ENCODE measurements at places on chromosomes 11 and 22.

GRCh38 chr22:26643418-26644100 lies 13.8 kb upstream of the MIAT start:
- no peak for DNase-seq

- DNase-seq, result no peak
These were observed 457.7 kb downstream of the BRD1 start for GRCh38 chr22:49369726-49370626.

- DNase-seq, result no peak
These were observed 20.8 kb upstream of the ZBED5 start for GRCh38 chr11:10878408-10879214.

- DNase-seq, result no peak
These were observed 81.3 kb upstream of the CADM1 start for GRCh38 chr11:115585361-115586024.

- DNase-seq, result no peak
These were observed 15.7 kb upstream of the PARVA start for GRCh38 chr11:12361682-12362081.

GRCh38 chr11:35477901-35478300 lies 47.5 kb downstream of the PAMR1 start:
- DNase-seq, result no peak

DNA sequence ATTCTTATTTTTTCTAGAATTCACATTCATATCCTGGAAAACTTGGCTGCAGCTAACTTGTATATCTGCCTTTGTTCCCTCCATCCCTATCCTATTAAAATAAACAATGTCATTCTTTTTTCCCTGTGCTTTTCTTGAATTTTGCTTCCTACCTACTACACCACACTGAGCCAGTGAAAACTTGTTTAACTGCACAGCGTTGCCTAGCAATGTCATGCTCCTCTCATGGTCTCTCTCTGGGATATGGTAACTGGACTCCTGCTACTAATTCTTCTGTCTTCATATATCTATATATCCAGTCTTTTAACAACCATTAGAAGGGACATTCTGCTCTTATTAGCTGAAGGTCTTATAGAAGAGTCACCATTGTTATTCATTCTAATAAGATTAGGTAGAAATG lies 434.4 kb downstream of the METTL15 start:
- no peak for DNase-seq

DNA sequence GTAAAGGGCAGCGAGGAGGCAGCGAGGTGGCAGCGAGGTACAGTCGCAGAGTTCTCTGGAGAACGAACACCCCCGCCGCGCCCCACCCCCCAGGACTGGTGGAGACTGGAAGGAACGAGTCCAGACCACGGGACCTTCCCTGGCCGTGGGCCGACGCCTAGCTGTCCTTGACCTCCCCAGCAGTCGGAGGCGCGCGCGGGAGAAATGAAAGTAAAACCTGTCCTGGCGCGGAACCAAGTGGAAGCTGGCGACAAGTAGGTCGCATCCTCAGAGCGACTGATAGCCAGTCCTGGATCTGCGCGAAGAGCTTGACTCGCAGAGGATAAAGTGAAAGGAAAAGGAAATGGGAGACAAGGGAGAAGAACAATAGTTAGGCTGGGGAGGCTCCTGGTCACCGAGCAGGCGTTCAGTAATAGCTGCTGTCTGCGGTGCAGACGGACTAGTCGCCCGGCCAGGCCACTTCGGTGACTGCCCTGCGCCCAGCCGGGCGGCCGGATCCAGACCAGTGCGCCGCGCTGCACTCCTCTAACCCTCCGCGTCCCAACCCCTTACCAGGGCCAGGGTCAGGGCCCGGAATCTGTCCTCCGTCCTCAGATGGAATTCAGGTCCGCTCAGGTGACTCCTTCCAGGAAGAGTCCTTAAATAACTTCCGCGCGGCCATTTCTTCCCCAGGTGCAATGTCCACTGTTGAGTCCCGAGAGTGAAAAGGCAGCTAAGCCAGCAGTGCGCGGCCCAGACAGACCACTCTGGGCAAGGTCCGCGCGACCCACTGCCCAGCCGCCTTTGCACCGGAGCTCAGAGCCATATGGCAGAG lies 1.9 kb upstream of the ADM start:
- peak; percentile 71 for DNase-seq

GRCh38 chr11:72781063-72781312 lies 12.9 kb downstream of the STARD10 start:
- no peak for DNase-seq

GRCh38 chr11:15186146-15186545 lies 71.4 kb downstream of the INSC start:
- DNase-seq, result no peak

- no peak for DNase-seq
These were observed 676.6 kb upstream of the CCDC179 start for GRCh38 chr11:23536907-23537306.

GRCh38 chr11:96204721-96205459 lies 138.1 kb downstream of the MAML2 start:
- DNase-seq, result peak; percentile 56

DNA sequence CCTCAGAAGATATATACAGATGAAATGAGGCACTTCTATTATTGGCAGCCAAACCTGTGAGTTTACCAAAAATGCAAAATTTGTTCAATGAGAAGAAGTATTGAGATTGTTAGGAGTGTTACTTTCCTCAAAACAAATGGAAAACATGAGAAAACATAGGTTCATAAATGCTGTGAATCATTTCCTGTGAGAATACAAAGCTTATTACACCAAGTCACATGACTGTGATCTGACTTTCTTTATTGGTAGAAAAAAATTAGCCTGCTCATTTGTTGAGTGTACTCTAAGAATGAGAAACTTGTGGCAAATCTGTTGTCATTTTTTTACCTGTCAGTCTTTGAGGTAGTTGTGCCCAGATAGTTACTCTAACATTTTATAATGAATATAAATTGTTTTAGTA lies 215.1 kb downstream of the TMEM135 start:
- no peak for DNase-seq
